Activated CD8-positive, alpha-beta memory T cell treated with anti-CD3 and anti-CD28 coated beads for 4 hours (primary cell): ENCODE measurements at places on chromosomes 12 and 14.

- DNase-seq = no peak
Observed at GRCh38 chr14:77052281-77053044, 24.0 kb upstream of the IRF2BPL start.

DNA sequence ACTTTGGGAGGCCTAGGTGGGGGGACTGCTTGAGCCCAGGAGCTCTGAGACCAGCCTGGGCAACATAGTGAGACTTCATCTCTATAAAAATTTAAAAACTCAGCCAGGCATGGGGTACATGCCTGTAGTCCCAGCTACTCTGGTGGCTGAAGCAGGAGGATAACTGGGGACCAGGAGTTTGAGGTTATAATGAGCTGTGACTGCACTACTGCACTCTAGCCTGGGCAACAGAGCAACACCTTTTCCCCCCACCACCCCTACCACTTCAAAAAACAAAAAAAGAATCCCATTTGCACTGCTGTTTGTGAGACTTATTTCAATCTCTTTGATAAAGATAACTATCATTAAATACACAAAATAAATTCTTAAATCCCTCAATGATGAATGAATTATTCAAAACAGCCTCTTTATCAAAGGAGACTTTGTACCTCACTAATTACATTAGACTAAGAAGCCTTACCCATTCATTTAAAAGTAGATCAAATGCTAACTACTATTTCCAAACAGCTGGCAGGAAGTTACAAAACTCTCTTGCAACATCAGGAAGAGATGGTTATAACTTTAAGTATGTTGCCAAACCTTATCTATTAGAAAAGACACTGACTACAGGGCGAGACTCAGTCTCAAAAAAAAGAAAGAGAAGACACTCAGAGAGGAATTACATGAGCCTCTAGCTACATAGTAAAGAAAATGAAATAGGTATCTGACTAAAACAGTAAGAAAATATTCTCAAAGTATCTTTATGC, 14.7 kb downstream of the BLTP3B start:
- DNase-seq = no peak

DNA sequence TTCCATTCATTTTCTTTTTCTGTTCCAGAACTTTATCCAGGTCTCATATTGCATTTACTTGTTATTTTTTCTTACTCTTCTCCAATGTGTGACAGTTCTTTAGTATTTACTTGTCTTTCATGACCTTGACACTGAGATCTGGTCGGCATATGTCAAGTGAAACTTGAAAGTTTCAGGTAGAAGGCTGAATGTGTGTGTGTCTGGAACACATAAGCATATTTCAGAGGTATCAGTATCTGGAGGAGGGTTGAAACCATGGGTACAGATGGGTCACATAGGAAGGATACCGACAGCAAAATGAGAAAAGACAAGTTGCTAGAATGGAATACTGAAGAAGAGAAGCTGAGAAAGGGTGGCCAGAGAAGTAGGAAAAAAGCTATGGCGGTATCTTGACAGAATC, 22.5 kb upstream of the PTGDR start:
- DNase-seq = no peak

DNA sequence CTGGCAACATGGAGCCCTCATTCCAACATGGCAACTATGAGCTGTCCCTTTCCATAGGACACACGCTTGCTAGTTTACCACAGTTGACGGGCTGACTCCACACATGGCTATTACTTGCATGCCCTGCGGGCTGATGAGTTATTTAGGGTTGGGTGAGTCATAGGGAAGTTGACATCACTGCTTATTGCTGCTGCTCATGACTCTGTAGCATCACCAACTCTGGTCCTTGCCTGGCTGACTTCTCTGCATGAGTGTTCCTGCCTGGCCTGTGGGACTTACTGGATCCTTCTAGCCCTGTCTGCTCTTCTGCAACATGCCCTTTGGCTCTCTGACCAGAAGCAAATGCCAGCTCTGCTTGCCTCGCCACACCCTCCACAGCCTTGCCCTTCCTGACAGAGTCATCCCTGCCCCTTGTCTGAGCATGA, 199.5 kb downstream of the ANO6 start:
- DNase-seq = no peak

DNA sequence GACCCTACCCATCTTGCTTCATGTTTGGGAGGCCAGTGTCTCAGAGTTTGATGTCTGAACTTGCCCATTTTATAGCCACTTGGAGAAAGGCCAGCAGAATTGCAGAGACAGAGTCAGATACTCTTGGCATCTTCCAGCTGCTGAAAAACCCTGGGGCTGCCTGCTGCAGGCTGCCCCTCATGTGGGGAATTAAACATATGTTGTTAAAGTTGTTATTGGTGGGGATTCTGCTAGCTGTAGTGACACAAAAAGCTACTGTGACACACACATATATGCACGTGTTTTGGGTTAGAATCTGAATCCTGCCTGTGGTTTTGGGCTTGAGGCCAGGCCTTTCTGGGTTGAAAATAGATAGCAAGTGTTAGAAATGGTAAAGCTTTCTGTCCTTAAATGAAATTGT, 1288.4 kb downstream of the AACS start:
- DNase-seq = no peak

DNA sequence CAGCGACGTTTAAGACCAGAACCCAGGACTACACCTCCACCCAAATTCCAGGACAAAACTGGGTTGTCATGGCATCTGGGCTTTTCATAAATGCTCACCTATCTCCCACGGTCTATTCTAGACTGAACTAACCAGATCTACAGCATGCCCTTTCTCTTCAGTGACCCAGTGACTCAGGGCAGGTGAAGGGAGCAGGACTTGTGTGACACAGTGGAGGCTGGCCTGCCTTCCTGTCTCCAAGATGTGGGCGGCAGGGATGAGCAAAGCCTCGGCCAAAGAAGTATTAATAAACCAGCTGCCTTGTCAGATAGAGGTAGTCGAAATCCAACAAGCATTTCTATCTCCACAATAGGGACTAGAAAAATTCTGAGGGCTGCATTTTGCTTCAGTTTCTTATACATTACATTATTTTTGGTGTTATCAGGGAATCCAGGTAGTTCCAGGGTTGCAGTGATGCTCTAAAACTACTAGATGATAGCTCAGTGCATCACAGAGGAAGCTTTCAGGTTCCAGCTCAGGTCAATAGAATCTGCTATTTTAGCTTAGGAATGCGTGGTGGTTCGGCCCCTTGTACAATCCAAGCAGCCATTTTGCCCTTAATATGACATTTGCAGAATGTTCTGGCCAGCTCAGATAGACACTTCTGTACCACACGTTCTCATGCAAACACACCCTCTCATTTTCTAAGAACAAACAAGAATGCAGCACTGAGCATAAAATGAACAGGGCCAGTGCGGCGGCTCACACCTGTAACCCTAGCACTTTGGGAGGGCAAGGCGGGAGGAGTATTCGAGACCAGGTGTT, 4.2 kb upstream of the GLRX5 start:
- no peak for DNase-seq

- no peak for DNase-seq
Observed at GRCh38 chr12:130219929-130220705, 57.9 kb downstream of the FZD10 start.

GRCh38 chr14:94572637-94573303, 8.5 kb upstream of the SERPINA5 start:
- DNase-seq = no peak

- no peak for DNase-seq
Observed at GRCh38 chr14:58705066-58705465, 67.3 kb downstream of the DACT1 start.

DNA sequence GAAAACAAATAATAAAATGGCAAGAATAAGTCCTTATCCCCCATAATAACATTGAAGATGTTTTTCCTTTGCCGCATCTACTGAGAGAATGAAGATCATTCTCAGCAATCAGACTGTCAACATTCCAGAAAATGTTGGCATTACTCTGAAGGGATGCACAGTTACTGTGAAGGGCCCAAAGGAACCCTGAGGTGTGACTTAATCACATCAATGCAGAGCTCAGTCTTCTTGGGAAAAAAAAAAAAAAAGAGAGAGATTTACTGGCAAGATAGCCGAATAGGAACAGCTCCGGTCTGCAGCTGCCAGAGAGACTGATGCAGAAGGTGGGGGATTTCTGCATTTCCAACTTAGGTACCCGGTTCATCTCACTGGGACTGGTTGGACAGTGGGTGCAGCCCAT, 41.3 kb upstream of the OR6J1 start:
- no peak for DNase-seq

DNA sequence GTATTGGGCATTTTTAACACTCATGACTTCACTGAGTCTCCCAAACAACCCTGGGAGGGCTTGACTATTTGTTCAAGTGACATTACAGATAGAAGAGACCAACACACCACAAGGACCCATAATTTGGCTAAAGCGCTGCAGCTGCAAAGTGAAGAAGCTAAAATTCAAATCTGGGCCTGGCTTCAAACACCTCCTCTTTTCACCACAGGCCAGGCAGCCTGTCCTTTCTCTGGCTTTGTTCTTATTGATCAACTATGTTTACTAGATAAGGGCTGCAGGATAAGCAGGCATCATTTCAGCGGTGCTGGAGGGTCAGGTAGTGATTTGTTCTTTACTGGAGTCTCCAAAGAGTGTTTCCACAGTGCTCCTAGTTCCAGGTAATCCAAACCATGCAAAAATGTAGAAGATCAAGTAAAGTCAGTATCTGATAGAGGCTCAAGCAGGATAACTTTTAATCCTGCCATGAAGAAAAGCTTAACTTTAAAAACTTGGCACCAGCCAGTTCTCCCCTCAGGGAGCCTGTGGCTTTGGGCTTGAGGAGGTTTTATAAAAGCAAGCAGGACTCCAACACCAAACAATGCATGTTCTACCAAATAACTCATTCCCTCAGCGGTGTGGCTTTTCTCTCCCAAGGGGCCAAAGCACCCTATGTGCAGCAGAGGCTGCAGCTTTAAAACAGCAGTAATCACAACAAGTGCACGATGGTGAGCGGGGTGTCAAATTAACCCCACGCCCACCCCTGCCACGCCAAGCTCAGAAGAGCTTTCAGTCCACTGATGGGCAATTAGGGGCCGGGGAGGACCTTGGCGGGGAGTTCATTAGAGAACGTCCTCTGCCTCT, 16.8 kb downstream of the CLMN start:
- DNase-seq = no peak

- DNase-seq = no peak
Observed at GRCh38 chr12:124938108-124938507, 23.7 kb upstream of the UBC start.

- DNase-seq = no peak
Observed at GRCh38 chr12:103632554-103633216, 45.6 kb downstream of the STAB2 start.
